ENCODE measurements at places on chromosomes 7 and 10.

- DNase-seq: no peak
Measured at GRCh38 chr10:35768011-35768410, 125.9 kb upstream of the FZD8 start.

GRCh38 chr7:100132697-100133151, 6.0 kb downstream of the MBLAC1 start:
- DNase-seq: no peak

GRCh38 chr10:15353471-15354017, 17.5 kb downstream of the FAM171A1 start:
- DNase-seq: no peak

- no peak for DNase-seq
Measured at GRCh38 chr10:73765066-73765465, 16.8 kb upstream of the CHCHD1 start.

DNA sequence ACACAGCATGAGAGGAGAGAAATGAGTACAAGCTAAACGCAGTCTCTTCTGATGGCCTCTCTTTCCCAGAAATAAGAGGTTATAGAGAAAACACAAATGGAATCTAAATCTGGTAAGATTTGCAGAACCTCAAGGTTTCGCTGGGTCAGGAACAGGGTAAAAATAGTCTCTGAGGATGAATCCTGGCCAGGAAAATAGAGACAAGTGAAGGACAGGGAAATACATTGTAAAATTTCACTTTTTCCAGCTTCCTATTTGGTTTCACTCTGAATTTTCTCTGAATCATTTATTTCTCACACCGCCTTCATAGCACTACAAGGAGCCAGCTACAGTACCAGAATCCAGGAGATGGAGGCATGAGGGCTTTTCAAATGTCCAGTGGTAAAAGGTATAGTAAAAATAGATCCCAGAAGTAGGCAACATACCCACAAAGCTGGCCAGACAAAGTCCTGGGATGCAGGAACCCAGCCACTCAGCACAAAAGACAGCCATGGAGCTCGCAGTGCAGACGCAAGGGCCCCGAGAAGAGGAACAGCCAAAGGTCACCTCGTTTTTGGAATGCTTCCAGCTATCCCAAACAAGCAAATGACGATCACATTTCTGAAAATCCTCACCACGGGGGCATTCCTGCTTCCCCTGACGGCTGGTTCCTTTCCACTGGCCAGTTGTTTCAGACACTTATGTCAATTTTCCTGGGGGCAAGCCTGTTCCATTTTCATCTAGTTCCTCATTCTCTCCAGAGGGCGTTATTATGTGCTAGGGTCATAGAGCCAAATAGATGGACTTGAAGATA, 21.5 kb upstream of the IKZF1 start:
- no peak for DNase-seq
